ENCODE measurements at places on chromosomes 4 and X.

DNA sequence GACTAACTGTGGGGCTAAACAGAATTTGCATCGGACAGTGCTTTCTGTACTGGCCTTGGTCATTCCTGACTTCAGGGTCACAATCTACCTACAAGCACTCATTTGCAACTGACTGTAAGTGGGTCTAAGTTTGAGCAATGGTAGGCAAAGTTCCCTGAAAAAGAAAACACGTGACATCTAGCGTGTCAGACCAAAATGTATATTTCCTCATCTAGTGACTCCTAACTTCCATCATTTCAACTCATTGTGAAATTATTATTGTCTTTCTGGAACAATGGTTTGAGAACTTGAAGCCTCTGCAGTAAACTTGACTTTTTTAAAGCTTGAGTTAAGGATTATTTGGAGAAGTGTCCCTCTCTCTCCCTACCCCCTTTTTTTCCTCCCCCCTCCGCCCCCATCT, 113.6 kb downstream of the MID1 start:
- no peak for DNase-seq

- DNase-seq: no peak
Observed at GRCh38 chr4:174689618-174690017, 139.4 kb downstream of the GLRA3 start.

DNA sequence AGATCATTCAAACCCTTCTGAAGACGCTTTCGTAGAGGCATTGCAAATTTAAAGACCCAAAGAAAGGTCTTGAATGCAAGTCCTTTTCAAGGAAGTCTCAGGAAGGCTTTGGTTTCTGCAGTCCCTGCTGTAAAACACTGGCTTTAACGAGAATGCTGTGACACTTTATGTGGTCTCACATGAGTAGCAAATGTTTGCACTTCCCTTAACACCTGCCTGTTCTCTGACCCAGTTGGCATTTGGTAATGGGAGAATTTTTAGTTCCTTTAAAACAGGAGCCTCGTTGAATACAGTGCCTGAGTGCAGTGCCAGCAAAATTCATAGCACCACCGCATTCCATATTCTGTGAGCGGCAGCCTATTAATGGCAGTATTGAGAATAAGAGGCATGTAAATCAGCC, 330.5 kb upstream of the PRKX start:
- DNase-seq: no peak

- DNase-seq: no peak
Observed at GRCh38 chrX:41499195-41499594, 52.1 kb downstream of the NYX start.

- DNase-seq: no peak
Observed at GRCh38 chr4:27011401-27011800, 150.8 kb downstream of the STIM2 start.
